ENCODE measurements at places on chromosomes 12 and 14.

- DNase-seq, result no peak
Observed at GRCh38 chr14:58533446-58533845, 104.3 kb upstream of the DACT1 start.

GRCh38 chr12:23221066-23221465, 596.1 kb downstream of the ETNK1 start:
- no peak for DNase-seq

- DNase-seq, result no peak
Observed at GRCh38 chr12:18882690-18883089, 144.8 kb downstream of the CAPZA3 start.

GRCh38 chr12:60191271-60191670, 595.4 kb downstream of the SLC16A7 start:
- DNase-seq, result no peak

DNA sequence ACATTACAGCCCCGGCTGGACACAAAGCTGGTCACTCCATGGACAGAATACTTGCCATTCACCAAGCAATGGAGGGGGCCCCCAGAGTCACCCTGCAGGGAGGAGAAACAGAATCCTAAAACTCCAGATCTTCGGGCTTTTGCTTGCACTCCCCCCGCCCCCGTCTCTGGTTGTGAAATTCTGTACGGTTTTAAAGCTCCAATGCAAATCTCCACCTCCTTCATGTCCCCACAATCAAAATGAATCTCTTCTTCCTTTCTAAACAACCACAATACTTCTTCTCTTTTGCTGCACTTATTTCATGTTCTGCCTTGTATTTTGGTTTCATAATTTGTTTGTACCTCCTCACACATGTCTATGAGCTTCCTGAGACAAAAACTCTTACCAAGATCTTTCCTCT, 5.8 kb upstream of the BIN2 start:
- DNase-seq, result no peak

GRCh38 chr12:66119870-66120241, 10.7 kb downstream of the LLPH start:
- DNase-seq, result no peak

DNA sequence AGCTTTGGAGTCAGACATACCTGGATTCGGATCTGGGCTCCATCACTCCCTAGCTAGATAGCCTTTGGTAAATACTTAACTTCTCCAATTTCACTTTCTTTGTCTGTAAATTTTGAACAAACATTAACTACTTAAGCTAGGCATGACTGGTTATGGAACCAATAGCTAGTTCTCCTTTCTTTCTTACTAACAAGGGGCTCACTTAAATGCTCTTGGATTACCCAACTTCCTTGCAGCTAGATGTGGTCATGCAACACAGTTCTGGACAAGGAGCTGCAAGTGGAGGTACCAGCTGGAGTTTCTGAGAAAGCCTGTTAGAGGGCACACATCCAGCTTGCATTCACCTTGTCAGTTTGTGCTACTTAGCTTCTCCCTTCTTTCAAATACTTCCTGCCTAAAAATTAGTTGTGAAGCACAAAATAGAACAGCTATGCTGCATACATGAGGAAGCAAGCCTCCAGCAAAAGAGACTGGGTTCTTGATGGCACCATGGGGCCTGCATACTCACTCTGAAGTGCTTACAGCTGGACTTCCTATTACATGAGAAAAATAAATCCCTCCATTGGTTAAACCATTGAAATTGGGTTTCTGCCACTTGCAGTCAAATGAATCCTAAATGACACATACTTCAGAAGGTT, 210.1 kb upstream of the EEA1 start:
- no peak for DNase-seq

- DNase-seq, result no peak
Observed at GRCh38 chr12:85253853-85254252, 26.2 kb upstream of the ALX1 start.

DNA sequence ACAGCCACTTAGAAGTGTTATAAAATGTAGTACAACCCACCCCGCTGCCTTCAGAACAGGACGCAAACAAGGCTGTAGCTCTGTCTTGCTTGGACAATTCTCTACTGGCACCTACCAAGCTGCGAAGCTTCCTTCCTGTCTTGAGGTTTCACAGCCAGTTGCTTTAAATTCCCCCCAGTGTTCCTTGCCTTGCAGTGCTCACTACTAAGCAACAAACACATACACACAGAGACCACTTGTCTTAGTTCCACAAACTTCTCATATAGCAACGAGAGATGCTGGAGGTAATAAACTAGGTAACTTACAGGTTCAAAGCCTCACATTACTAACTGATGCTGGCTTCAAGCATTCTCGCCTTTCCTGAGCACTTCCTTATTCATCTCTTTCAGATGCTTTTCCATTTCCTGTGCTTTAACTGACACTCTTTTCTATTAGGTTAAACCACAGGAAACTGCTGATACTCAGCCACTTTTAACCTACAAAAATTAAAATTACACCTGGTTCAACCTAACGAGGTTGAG, 91.5 kb upstream of the PTGDR start:
- no peak for DNase-seq

GRCh38 chr12:104691721-104692556, 235.2 kb downstream of the CHST11 start:
- no peak for DNase-seq
